ENCODE measurements at places on chromosomes 4 and X. TPM values are rescaled to one million over a fixed set of nuclear protein-coding genes. Genes with fewer than 3 reads are reported as not detected.

DNA sequence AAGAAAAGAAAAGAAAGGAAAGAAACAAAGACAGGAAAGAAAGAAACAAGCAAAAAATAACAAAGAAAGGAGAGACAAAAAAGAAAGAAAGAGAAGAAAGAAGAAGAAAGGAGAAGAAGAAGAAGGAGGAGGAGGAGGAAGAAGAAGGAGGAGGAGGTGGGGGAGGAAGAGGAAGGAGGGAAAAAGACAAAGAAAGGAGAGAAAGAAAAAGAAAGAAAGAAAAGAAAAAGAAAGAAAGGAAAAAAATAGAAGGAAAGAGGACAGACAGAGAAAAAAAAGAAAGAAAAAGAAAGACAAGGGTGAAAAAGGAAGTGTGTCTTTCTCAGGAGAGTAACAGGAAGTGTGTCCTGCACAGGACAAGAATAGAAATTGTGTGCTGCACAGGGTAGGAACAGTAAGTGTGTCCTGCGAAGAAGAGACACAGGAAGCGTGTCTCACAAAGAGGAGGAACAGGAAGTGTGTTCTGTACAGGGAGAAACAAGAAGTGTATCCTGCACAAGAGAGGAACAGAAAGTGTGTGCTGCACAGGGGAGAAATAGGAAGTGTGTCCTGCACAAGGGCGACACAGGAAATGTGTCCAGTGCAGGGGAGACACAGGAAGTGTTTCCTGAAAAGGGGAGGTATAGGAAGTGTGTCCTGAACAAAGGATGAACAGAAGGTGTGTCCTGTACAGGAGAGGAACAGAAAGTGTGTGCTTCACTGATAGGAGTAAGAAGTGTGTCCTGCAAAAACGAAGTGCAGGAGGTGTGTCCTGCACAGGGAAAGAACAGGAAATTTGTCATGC lies 101.2 kb downstream of the ARSF start:
- peaks cover 10% of the 10 kb centered on the region for H3K4me1 ChIP-seq
- no peaks in the 10 kb centered on the region for H3K27me3 ChIP-seq
- peak overlapping the region; percentile 49 for H3K4me3 ChIP-seq

DNA sequence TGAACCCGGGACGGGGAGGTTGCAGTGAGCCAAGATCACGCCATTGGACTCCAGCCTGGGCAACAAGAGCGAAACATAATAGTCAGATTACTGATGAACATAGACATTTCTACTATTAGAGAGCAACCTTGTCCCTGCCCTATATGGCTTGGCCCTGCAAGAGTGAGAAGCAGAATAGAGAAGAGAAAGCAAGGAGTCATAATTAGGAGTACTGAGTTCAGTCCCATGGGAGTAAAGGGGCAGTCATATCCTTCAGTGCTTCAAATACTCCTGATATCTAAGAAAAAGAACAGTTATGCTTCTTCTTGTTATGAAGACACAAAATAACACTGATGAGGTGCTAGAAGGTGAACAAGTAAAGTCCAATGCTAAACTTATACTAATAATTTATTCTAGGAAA lies 33.8 kb downstream of the CLDN2 start:
- H3K36me3 ChIP-seq, result no peaks in the 10 kb centered on the region
- H3K27me3 ChIP-seq, result no peaks in the 10 kb centered on the region
- no peaks in the 10 kb centered on the region for H3K4me1 ChIP-seq
- no peak overlapping the region for H3K27ac ChIP-seq
- no peak overlapping the region for H3K4me3 ChIP-seq

- H3K4me1 ChIP-seq, result no peaks in the 10 kb centered on the region
- peak overlapping the region; percentile 27 for H3K4me3 ChIP-seq
Measured at GRCh38 chr4:30717208-30718020, 2.8 kb upstream of the PCDH7 start.

DNA sequence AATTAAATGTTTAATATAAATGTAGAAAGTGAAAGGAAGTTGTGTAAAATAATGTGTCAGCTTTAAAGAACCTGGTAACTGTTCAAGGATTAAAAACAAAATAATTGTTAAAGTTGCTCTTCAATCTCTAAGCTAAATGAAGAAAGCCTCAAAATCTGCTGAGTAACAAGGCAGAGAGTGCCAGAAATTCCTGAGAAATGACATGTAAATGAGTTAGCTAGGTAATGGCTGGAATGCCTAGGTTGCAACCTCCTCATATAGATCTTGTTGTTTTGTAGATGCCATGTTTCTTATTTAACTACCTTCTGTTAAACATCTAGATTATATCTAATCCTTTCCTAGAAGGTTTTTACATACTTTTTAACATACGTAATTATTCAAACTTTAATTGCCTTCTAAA lies 763.6 kb upstream of the AGA start:
- no peak for DNase-seq
- H3K36me3 ChIP-seq, result no peaks in the 10 kb centered on the region
- no peaks in the 10 kb centered on the region for H3K4me1 ChIP-seq
- no peaks in the 10 kb centered on the region for H3K27me3 ChIP-seq

GRCh38 chr4:153651587-153651986 lies 32.5 kb upstream of the TLR2 start:
- peaks cover 18% of the 10 kb centered on the region for H3K4me1 ChIP-seq
- peak overlapping the region; percentile 28 for H3K4me3 ChIP-seq
- DNase-seq, result no peak
- H3K27ac ChIP-seq, result no peak overlapping the region
- H3K27me3 ChIP-seq, result no peaks in the 10 kb centered on the region
- no peaks in the 10 kb centered on the region for H3K36me3 ChIP-seq

The S100P gene
- 2.3 TPM for total RNA-seq

The MAML3 gene
- 3.6 TPM for total RNA-seq
